Lower leg skin (tissue), 4 donors: ENCODE measurements at places on chromosomes 11 and 22.

- no peak for DNase-seq
These were observed 59.8 kb downstream of the PACSIN2 start for GRCh38 chr22:42955087-42955635.

GRCh38 chr11:1129611-1130160, 28.1 kb upstream of the MUC5AC start:
- DNase-seq: peak; percentile 65

DNA sequence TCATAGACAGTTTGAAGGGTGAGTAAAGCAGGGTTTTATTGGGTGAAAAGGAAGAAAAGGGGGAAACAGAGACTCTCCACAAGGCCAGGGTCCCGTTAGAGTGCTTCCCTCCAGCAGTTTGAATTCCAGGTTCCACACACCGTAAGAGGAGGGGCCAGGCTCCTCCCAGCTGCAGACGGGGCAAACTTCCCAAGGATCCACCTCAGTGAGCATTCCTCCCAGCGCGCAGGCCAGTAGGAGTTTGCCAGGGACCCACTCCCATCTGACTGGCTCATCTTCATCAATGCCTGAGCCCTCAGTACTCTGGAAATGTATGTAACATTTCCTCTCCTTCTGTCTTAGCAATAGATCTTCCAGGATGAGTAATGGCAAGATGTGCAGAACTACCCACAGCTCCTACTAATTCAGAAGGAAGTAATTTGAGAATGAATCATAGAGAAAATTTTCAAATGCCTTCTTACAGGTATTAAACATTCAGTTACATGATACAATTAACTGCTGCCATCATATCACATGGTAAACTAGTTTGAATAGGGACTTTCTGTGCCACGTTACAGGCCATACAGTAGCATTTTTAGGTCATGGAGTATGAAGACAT, 34.0 kb upstream of the TRPC6 start:
- no peak for DNase-seq

- DNase-seq: no peak
These were observed 33.6 kb downstream of the GALNT18 start for GRCh38 chr11:11588243-11588642.

GRCh38 chr11:130886704-130887103, 29.6 kb downstream of the SNX19 start:
- DNase-seq: no peak

DNA sequence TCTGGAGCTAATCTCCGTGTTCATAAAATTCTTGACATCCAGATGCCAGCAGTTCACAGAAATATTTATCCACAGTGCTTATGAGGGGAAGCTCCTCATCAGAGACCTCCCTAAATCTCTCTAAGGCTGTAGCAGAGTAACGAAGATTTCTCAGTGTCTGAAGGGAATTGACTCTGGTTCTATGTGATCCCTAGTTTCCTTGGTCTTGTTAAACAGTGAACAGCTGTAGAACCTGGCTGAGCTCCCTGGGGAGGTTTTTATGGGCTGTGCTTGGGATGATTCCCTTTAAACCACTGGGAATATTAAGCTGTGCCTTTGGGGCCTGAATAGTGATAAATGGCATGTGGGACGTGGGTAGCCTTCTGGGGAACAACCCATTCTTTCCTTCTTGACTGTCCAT, 43.7 kb upstream of the ARHGAP20 start:
- no peak for DNase-seq

DNA sequence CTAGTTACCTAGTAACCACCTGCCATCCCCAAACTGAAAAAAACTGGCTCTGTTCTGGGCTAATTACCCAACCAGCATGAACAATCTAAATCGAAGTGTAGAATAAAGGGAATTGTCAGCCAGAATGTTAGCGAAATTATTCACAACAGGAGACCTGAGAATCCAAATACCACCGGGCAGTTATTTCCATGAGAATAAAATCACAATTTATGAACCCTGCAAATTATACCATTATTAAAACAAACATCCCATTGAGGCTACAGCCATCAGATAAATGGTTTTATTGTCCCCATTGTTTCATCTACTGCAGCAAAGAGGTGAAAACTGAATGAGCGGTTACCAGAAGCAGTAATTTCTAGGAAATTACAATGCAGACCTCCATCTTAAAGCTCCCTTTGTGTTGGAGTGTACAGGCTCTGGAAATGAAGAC, 21.7 kb downstream of the FAM168A start:
- no peak for DNase-seq

- no peak for DNase-seq
These were observed 11.4 kb upstream of the A4GALT start for GRCh38 chr22:42732081-42732480.

GRCh38 chr11:8717876-8718753, 35.5 kb downstream of the RPL27A start:
- no peak for DNase-seq

- no peak for DNase-seq
These were observed 175.5 kb downstream of the ETS1 start for GRCh38 chr11:128411812-128412211.

DNA sequence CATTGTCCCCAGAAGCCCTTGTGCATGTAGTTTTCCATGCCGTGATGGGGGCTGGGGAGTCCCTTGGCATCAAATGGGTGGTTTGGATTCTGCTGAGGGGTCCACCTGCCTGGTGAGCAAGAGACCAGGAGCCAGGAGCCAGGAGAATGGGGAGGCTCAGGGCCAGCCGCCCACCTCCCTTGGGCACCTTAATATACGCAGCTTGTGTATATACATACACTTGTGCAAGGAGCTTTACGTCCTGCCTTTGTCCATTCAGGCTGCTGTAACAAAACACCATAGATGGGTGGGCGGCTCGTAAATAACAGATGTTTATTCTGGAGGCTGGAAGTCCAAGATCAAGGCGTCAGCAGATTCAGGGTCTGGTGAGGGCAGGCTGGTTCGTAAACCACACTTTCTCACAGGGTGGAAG, 62.5 kb downstream of the SMIM38 start:
- no peak for DNase-seq

GRCh38 chr11:64925536-64926436, 1.3 kb downstream of the PPP2R5B start:
- DNase-seq: no peak

GRCh38 chr11:10208131-10208575, 85.9 kb downstream of the SBF2 start:
- DNase-seq: no peak

DNA sequence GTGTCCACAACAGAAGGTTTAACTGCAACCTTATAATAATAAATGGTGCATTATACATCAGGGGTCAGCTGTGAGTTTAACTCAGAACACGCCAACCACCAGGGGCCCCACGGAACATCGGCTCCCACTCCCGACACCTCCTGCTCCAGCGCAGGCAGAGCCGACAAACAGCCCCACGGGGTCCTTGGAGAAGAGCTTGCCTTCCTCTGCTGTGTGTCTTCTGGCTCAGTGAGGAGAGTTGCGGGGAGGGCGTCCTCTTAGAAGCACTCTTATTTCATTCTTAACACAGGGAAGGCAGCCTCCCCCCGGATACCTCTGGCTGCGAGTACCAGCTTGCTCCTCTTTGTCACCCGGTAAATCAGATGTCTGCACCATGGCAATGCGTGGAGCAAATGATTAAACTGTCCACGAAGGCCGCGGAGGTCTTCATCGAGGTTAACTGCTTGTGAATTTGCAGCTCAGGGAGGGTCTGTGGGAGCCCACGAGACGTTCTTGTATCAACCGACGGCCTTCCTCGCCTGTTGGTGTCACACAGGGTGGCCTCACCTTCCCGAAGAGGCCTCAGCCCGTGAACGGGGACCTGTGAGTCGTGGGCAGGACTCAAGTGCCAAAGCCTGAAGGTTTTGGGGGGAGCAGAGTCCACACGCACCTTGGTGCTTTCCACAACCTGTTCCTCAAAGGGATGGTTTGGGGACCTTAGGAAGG, 464.0 kb downstream of the BRD1 start:
- DNase-seq: no peak

GRCh38 chr11:31643857-31644256, 134.3 kb downstream of the ELP4 start:
- no peak for DNase-seq

GRCh38 chr22:37007651-37008050, 11.6 kb downstream of the TST start:
- no peak for DNase-seq

- no peak for DNase-seq
These were observed 30.6 kb upstream of the KRTAP5-7 start for GRCh38 chr11:71496421-71496820.

- peak; percentile 27 for DNase-seq
These were observed 4.1 kb upstream of the PLAAT2 start for GRCh38 chr11:63567044-63567840.

DNA sequence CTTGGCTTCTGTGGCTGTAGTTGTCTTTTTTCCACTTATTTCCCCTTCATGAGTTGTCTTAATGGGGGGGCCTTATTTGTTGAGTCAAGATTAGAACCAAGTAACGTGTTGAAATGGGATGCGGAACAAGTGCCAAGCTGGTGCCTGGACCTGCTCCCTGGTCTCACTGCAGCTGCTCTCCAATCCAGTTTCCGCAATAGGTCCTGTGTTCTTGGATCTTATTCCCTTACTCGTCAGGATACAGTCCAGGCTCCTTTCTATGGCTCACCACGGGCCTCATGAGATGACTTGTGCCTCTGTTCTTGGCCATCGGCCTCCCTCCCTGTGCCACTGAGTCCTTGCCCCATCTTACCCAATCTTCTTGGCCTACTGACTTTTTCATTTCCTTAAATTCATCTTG, 159.6 kb upstream of the CADM1 start:
- DNase-seq: no peak

DNA sequence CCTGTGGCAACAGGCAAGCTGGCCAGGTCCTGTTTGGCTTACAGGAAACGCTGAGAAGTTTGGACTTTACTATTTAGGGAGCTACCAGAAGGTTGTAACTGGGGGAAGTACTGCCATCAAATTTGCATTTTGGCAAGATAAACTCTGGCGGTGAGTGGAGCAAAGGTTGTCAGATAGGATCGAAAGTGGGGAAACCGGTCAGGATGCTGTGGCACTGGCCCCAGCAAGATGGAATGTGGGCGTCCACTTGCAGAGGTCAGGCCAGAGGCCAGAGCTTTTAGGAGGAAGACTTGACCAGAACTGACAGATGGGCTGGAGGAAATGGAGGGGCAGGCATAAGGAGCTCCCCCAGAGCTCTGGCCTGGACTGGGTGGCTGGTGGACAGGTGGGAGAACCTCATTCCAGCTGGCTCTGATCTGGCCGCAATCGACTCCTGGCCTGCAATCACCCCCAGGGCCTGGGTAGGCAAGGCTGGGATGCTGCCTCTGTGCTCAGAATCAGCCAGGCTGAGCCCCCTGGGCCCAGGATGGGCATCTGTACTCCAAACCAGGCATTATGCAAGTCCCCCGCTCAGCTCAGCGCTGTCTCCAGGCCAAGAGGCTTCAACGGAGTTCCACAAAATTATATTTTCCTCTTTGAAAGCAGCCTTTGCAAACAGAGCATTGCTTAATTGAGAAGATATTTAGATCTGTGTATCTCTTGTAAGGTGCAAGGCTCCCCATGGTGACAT, 178.3 kb upstream of the NECTIN1 start:
- DNase-seq: no peak

DNA sequence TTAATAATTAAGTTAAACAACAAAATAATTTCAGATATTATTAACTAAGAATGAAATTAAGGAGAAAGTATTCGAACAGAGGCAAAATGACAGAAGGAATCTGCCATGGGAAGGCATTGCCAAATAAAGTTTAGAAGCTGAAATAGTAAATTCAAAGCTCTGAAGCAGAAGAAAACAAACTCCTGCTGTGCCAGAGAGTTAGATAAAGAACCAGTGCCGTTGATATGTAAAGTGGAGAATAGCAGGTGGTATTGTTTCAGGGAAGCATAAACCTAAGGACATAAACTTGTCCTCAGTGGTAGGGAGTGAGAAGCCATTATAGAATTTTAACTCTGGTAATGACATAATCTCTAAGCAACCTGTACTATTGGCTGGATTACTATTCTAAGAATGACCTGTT, 2.7 kb upstream of the HBG2 start:
- DNase-seq: no peak

- DNase-seq: no peak
These were observed 123.1 kb downstream of the ARHGAP42 start for GRCh38 chr11:100810146-100810545.

GRCh38 chr11:20278727-20279126, 84.8 kb upstream of the HTATIP2 start:
- no peak for DNase-seq

- no peak for DNase-seq
These were observed 84.4 kb downstream of the CSTPP1 start for GRCh38 chr11:47020793-47021526.

GRCh38 chr11:118111019-118111743, 24.4 kb upstream of the SMIM35 start:
- no peak for DNase-seq

DNA sequence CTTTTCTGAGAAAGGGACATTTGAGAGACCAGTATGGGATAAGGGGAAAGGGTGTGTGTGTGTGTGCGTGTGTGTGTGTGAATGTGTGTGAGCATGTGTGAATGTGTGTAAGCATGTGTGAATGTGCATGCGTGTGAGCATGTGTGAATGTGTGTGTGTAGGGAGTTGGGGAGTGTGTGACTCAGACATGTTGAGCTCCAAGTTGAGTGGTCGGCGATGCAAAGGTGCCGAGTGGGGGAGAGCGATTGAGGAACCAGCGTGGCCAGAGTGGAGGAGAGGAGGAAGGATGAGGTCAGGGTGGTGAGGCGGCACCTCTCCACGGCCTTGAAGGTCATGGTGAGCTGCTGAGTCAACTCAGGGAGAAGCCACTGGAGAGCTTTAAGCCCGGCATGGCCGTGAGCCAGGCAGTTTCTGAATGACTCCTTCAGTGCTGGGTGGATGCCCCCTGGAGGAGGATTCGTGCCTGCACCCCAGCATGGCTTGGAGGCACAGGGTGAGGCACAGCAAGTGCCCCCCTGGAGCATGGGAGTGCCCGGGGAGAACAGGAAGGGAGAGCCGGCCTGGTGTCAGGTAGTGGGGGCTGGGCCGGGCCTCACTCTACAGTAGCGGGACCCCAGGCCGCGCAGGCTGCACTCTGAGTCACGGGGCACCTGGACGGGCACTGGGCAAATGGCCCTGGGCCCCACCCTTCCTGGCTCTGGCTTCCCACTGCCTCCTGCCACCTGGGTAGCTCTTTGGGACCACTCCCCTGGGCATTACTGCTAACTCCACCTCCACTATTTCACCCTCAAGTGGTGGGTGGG, 8.2 kb upstream of the CCDC88B start:
- no peak for DNase-seq

DNA sequence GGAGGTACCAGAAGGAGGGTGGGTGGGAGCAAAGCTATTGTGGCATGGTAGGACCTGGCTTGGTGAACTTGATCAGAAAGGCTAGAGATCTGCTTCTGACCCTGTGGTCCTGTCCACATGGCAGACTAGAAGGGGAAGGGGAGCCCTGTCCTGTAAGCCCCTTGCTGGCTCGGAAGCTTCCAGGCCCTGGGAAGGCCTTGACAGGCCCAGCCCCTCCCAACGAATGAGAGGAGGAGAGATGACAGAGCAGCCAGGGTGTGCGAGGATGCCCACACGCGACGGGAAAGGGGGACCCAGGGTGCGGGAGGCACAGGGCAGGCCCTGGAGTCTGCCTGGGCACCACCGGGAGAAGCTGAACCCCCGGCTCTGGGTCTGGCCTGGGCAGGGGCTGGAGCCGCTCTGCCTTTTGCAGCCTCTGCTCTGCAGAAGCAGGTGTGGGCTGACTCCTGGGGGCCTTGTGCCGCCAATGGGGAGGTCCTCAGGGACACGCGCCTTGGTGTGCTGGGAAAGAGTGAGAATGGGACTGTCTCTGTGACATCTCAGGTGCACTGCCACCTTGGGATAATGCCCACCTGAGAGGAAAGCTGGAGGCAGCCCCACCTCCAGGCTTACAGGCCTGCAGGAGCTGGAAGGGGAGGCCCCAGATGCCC, 1447.5 kb downstream of the BRD1 start:
- DNase-seq: no peak

GRCh38 chr22:31818481-31819392, 64.9 kb downstream of the DEPDC5 start:
- no peak for DNase-seq

- no peak for DNase-seq
These were observed 19.7 kb downstream of the ALG9 start for GRCh38 chr11:111851636-111852035.
